Fibroblast of skin of right quadriceps (primary cell): ENCODE measurements at places on chromosomes 5 and 9.

- DNase-seq: peak; percentile 59
Measured at GRCh38 chr5:167871091-167871490, 420.4 kb upstream of the WWC1 start.

DNA sequence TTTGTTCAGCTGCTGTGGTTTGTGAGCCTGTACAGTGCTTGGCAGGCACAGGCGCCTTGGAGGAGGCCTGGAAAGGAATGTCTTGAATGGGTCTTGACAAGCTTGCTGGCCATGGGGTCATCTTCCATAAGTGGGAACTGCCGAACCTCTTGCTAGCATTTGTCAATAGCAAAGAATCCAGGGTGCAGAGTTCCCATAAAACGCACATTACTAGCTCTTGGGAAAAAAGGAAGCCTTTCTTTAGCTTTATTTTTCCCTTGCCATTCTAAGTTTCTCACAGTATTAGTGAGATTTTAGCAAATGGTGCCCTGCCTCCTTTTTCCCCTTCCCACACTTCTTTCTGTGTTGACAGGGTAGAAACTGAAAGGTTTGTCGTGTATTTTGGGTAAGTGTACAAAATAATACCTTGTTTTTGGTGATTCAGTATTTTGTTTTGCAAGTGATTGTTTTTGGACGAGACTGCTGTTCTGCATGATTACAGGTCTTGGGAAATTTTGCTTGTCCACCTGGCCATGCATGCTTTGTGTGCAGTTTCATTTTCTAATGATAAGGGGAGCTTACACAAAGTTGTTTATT is 82.0 kb downstream of the ADGRV1 start:
- peak; percentile 35 for DNase-seq

- DNase-seq: no peak
Measured at GRCh38 chr5:158553962-158554336, 545.8 kb downstream of the EBF1 start.

GRCh38 chr9:133495327-133496293 is 16.7 kb upstream of the SLC2A6 start:
- DNase-seq: no peak

- DNase-seq: no peak
Measured at GRCh38 chr5:78727786-78728761, 79.5 kb upstream of the LHFPL2 start.

GRCh38 chr9:109707355-109707754 is 72.6 kb upstream of the PALM2AKAP2 start:
- no peak for DNase-seq

- DNase-seq: no peak
Measured at GRCh38 chr9:135857843-135858242, 49.5 kb downstream of the CAMSAP1 start.

- DNase-seq: no peak
Measured at GRCh38 chr5:83077662-83078261, 415 bp downstream of the XRCC4 start.

- DNase-seq: no peak
Measured at GRCh38 chr5:129118405-129118804, 23.9 kb downstream of the ISOC1 start.

- DNase-seq: peak; percentile 88
Measured at GRCh38 chr9:128001779-128002298, 21.1 kb upstream of the EEIG1 start.

DNA sequence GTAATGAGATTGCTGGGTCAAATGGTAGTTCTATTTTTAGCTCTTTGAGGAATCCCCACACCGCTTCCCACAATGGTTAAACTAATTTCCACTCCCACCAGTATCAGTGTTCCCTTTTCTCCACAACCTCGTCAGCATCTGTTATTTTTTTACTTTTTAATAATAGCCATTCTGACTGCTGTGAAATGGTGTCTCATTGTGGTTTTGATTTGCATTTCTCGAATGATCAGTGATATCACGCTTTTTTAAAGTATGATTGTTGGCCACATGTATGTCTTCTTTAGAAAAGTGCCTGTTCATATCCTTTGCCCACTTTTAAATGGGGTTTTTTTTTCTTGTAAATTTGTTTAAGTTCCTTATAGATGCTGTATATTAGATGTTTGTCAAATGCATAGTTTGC is 73.5 kb downstream of the MTAP start:
- no peak for DNase-seq

DNA sequence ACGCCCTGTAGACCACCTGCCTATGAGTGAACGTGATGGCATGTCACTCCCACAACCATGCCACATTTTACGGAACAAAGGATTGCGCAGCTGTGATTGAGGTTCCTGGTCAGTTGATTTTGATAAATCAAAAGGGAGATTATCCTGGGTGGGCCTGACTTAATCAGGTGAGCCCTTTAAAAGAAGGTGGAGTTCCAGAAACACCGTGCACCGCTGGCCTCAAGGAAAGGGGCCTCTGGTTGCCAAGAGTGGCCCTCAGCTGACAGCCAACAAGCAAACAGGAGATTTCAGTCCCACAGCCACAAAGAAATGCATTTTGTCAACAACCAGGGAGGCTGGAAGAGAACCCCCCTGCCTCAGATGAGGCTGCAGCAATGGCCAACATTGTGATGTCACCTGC is 19.0 kb downstream of the TRIM7 start:
- DNase-seq: no peak

DNA sequence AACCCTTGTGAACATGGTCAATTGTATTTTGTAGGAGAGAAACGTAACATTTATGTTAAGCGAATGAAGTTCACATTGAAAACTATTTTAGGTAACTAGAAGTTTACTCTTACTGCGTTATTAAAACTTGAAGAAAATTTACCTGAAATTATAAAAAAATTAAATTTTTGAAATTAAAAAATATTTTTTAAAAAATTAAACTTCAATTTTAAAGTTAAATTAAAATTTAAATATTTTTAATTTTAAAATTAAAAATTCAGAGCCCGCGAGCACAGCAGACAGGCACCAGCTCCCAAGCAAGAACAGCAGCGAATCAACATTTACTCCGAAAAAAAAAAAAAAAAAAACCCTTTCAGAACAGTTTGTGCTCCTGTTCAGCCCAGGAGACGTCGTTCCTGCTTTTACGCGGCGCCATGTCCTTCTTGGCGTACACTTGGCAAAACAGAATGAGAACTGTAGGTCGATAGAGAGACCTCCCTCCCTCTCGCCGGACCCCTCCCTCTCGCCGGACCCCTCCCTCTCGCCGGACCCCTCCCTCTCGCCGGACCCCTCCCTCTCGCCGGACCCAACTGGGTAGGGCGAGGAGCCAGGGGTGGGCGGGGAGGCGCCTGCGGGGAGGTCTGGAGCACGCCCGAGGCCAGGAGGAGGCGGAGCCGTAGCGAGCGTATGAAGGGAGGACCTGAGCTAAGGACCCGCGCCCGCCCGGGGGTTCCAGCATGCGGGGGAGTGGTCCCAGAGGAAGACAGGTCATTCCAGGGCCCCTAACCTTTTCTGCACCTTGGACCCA is 235.8 kb downstream of the ROR2 start:
- DNase-seq: peak; percentile 49

- DNase-seq: no peak
Measured at GRCh38 chr5:43270645-43271044, 42.6 kb downstream of the HMGCS1 start.

- no peak for DNase-seq
Measured at GRCh38 chr5:180580681-180581080, 10.6 kb downstream of the SCGB3A1 start.

DNA sequence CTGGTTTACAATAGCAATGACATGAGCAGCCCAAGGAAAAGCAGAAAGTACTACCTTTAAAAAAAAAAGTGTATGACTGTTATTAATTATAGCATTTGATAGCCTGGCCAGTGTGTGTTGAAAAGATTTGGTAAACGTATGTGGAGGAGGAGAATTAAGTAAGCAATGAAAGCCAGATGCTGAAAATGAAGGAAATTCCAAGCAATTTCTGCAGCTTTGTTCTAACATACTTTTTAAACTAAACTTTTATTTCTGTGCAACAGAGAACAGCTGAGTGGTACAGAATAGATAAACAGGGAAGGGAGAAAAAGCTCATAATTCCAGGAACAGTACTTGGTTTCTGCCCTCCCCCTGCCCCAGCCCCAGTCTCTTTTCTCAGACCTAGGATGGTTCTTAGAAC is 252.6 kb downstream of the ADAMTSL1 start:
- DNase-seq: peak; percentile 90

DNA sequence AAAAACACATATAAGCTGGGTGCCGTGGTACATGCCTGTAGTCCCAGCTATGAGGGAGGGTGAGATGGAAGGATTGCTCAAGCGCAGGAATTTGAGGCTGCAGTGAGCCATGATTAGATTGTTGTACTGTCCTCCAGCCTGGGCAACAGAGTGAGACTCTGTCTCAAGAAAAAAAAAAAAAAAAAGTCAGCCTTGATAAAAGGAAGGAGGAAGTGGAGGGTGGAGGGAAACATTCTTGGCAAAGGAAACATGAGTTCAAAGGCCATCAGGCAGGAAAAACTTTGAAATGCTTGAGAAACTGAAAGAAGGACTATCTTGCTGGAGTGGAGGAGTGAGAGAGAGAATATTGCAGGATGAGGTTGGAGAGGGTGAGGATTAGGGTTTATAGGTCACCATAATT is 18.3 kb upstream of the ANKHD1 start:
- no peak for DNase-seq

DNA sequence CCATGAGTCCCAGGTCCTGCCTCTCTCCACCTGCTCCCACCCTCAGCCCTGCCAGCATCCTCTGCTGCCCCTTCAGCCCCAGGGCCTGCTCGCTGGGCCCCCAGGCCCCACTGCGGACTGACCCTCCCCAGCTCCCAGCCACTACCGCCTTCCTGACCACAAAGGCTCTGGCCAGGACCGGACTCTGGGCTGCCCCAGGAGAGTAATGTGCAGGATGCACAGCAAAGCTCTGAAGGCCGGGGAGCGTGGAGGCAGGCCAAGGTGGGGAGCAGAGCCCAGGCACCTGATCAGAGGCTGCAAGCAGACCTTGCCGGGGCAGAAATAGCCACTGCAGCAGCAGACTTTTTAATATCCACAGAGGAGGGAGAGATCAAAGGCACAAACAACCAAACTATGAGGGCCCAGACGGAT is 27.9 kb downstream of the IPPK start:
- DNase-seq: no peak

- DNase-seq: no peak
Measured at GRCh38 chr5:146205499-146206202, 2.2 kb downstream of the RBM27 start.

GRCh38 chr9:92607773-92608172 is 62.2 kb downstream of the IPPK start:
- peak; percentile 89 for DNase-seq

GRCh38 chr9:81032030-81032572 is 657.2 kb downstream of the TLE1 start:
- DNase-seq: peak; percentile 88

GRCh38 chr5:138438003-138438723 is 694 bp upstream of the REEP2 start:
- no peak for DNase-seq

- peak; percentile 46 for DNase-seq
Measured at GRCh38 chr5:60916646-60917045, 28.2 kb downstream of the ERCC8 start.

DNA sequence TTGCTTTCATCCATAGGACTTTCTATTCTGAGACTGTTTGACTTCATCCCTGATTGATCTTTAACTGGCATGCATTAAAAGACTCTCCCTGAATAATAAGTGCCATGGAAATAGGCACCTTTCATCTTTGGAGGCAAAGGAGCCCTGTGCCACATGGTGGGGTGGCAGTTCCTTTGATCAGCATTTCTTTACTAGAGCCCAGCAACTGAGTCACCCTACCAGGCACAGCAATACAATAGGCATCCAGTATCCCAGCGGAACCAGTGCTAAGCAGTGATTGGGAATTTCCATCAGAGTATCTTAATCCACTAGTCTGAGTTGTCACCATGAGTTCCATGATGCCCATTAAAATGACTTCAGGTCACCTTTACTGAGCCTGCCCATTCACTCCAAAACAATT is 476.1 kb upstream of the MPDZ start:
- DNase-seq: no peak

GRCh38 chr5:178306430-178307225 is 74.0 kb upstream of the PHYKPL start:
- no peak for DNase-seq

DNA sequence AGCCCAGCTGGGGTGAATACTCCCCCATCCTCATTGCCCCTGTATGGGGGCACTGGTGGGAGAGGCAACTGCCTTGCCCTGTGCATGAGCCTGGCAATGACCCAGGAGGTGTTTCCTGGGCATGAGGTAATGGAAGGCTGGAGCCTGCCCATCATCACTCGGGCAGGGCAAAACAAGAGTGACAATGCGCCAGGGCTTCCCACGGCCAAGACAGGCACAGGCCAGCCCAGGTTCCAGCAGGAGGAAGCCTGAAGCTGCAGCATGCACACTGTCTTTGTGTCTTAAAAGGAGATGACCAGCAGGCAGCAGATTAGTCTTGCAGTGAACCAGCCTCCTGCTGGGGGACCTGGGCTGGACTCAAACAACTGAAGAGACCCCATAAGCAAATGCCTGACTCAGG is 92.2 kb upstream of the SMIM23 start:
- no peak for DNase-seq

DNA sequence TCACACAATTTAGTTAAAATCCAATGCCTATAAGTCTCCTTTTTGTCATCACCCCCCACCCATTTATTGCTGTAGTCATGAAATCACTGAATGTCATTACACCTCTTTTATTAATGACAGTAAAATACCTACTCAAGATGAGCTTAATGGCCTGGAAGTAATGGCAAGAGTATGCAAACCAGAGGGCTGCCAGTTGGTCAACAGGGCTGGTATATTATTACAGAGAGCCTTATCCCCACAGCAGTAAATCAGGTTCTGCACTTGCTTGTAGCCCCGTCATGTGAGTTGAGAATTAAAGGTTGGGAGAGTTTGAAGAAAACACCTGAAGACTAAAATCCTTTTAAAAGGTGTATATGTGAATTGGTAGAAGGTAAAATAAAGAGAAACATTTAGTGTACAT is 372.4 kb downstream of the MAT2B start:
- no peak for DNase-seq

GRCh38 chr5:57549566-57549965 is 67.0 kb upstream of the ACTBL2 start:
- no peak for DNase-seq

- no peak for DNase-seq
Measured at GRCh38 chr5:154576429-154576806, 98.4 kb upstream of the HAND1 start.

- peak; percentile 20 for DNase-seq
Measured at GRCh38 chr5:40605295-40605958, 74.3 kb upstream of the PTGER4 start.
